ENCODE measurements at places on chromosomes 7 and 10. TPM values are rescaled to one million over a fixed set of nuclear protein-coding genes. Genes with fewer than 3 reads are reported as not detected.

The EPDR1 gene
- total RNA-seq, result 0.64 TPM

The LAMB4 gene
- total RNA-seq, result 1.1 TPM

The PSTK gene
- total RNA-seq, result 2.7 TPM

The CFAP58 gene
- 0.12 TPM for total RNA-seq

The GPR26 gene
- total RNA-seq, result not detected
